ENCODE measurements at places on chromosomes 12 and 14.

- DNase-seq, result no peak
These were observed 81.9 kb downstream of the BMP4 start for GRCh38 chr14:53874704-53875103.

DNA sequence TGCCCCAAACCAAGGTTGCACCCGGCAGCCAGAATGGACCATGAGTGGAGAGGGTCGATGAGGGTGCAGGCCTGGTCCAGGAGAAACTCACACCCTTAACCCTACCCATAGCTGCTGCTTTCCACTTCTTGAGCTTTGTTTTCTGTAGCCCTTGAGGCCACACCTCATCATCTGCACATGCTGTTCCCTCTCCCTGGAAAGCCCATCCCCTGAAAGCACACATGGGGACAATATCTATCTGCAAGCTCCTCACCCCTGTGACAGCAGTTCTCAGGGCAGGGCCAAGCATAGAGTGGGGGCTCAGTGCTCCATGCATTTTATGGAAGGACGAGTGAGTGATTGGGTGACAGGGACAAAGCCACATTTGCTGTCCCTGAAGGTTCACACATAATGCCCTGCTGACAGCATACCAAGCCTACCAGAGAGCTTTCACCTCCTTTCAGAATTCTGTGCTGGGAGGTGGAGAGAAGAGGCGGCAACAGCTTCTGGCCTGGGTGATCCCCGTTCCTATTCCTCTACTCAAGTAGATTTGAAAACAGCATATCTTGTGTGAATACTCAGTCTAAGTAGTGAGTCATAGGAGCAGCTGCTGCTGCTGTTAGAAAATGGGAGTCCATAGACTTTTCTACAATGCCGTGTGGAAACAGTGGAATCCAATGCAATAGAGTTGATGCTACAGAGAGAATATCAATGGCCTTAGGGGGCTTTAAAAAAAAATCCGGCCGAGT lies 44.6 kb downstream of the SRGAP1 start:
- DNase-seq, result no peak

DNA sequence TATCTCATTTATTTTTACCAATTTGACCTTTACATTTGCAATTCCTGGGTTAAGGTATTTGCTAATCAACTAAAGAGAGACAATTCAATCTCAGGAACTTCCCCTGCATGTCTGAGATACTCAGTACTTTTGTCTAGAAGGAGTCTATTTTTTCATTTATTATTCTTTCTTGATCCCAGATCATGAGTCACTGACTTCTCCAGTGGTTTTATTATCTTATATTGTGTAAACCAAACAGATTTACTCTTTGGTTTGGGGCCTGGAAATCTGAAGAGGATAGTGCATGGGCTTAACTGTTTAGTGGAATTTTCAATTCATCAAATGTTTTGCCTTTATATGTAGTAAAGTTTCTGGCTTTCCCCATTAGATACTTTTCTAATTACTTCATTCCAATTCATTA lies 185.4 kb downstream of the ALG10B start:
- no peak for DNase-seq

DNA sequence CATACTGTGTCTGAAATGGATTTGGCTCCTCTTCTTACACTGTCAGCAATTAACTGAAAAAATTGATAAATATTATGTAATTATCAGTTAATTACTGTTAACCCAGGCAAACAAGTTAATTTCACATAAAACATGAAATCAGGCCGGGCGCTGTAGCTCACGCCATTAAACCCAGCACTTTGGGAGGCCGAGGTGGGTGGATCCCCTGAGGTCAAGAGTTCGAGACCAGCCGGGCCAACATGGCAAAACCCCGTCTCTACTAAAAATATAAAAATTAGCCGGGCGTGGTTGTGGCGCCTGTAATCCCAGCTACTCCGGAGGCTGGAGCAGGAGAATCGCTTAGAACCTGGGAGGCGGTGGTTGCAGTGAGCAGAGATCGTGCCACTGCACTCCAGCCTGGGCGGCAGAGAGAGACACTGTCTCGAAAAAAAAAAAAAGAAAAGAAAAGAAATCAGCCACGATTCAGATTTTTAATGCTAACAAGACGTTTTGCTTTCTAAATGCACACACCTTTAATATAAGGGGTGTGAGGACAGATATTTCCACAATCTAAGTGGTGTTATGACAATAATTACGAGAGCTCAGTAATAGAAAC lies 473 bp upstream of the TMEM19 start:
- no peak for DNase-seq
